NCI-H146 (cell line): ENCODE measurements at places on chromosomes 11 and 22.

GRCh38 chr11:90220391-90220790 is 2.5 kb downstream of the CHORDC1 start:
- DNase-seq = no peak

DNA sequence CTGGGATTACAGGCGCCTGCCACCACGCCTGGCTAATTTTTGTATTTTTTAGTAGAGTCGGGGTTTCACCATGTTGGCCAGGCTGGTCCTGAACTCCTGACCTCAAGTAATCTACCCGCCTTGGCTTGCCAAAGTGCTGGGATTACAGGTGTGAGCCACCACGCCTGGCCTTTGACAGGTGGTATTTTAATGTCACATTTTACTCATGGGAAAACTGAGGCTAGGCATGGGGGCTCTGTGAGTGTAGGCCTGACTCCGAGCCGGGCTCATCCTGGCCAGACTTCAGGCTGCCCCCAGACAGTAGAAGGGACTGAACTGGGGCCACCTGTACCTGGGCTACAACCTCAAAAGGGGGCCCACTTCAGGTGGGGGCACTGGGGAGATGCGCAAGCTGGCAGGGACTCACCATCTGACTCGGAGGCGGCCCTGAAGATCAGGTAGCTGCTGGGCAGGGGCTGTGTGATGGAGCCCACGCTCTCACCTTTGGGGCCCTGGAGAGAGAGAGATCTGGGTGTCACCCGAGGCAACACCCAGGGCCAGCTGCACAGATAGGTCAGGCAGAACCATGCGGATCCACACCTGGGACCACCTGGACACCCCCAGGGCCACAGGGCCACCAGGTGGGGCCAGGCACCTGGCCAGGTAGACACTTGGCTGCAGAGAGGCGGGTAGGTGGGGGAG is 45.8 kb downstream of the OSBPL5 start:
- DNase-seq = no peak

DNA sequence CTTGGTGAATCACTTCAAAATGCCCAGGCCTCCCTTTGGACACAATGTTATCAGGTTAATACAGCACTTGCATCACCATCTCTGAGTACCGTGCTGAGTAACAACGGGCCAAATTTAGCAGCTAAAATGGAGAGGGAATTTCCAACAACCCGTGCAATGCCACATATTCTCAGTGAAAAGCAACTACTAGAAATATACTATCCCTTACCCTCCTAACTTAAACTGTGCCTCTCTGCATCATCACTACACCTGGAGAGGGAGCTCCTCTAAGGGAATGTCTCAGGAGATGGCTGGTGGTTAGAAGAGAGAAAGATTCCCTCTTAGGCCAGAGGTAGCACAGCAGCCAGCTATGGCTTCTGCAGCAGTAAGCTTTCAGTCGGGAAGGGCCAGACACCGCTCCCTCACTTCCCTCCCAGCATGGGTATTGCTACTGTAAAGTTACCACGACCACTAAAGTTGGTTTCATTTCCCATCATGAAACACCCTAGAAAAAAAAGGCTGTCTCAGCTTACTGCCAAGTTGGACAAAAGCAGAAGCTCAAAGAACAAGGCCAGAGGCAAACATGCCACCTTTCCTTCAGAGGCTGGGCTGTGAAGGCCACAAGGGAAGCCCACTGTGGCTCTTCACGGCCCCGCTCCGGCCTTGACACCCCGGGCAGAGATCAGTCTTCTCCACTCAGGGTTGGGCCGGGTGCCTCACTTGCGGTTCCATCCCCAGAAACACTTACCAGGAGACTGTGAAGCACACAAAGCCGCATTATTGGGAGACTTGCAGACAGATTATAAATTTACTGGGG is 3.9 kb downstream of the MAML2 start:
- DNase-seq = no peak

DNA sequence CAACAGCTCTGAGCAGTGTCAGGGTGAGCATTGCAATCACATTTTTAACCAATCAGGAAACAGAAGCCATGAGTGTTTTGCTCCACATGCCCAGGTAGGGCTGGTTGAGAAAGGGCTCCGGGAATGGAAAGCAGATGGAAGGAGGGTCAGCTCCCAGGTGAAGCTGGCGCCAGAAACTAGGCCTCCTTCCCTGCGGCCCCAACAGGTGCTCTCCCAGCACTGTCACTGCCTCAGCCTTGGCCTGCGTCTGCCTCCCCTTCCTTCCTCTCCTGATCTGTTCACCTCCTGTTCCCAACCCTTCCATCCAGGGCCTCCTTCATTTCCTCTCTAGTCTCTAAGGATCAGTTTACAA is 4.6 kb upstream of the VSIG10L2 start:
- DNase-seq = peak; percentile 50

- no peak for DNase-seq
These were observed 23.1 kb upstream of the RBM4B start for GRCh38 chr11:66700742-66701141.

DNA sequence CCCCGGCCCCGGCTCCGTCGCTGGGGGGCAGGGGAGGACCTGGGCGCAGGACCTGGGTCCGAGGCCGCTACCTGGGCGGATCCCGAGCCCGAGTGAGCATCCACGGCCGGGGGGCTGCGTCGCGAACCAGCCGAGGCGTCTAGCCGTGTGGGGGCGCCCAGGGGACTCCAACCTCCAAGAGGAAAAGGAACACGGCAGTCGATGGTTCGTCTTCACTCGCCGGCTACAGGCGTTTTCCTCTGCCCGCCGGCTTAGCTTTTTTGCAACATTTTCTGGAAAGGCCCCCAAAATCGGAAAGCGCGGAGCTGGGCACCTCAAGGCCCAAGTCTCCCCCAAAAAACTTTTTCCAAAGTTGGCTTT is 666 bp downstream of the PDGFB start:
- DNase-seq = no peak

DNA sequence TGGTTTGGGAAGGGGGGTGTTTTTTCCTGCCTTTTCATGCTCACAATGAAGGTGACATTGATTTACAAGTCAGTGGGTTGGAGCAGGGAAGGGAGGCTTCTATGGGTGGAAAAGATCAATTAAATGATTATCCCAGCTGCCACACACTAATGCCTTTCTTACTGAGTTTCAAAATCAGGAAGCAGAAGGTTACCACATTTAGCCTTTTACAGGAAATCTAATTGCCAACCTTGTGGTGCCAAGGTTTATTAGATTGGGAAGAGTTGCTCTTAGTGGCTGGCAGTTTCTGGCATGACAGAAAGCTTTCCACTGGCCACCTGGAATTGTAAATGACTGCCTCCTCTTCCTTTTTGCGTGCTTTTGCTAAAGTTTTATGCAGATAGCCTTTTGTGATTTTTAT is 98.7 kb downstream of the NAV2 start:
- peak; percentile 81 for DNase-seq
